ENCODE measurements at places on chromosomes 7 and 10.
A peak's percentile ranks its signal among the peaks of the same experiment; 100 is the strongest.

GRCh38 chr7:69412331-69413146 is 185.7 kb upstream of the AUTS2 start:
- DNase-seq: peak; percentile 51

GRCh38 chr7:74568658-74569057 is 88.9 kb upstream of the GTF2I start:
- peak; percentile 21 for DNase-seq

- no peak for DNase-seq
These were observed 10.9 kb upstream of the CDK1 start for GRCh38 chr10:60767424-60767823.

GRCh38 chr7:141359262-141359661 is 191.9 kb upstream of the AGK start:
- DNase-seq: no peak

DNA sequence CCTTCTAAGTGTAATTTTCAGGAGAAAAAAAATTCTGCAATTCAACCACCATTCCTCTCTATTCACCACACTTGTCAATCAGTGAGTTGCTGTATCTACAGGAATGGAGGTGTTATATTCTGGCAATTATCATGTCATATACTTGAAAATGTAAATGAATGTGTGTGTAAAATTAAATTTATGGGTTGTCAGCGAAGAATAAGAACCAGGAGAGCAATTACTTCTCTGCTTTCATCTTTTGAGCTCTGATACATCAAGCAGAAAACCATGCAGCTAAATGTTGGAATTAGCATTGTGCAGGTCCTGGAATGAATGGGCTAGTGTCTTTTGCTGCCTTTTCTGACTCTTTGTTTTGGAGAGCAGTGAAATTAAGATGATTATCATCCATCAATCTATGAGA is 207.6 kb downstream of the FOXP2 start:
- no peak for DNase-seq

GRCh38 chr10:33732161-33732680 is 397.8 kb upstream of the NRP1 start:
- no peak for DNase-seq

GRCh38 chr10:129448086-129448485 is 19.0 kb upstream of the MGMT start:
- no peak for DNase-seq

GRCh38 chr10:46104071-46104585 is 58.1 kb upstream of the MSMB start:
- no peak for DNase-seq

DNA sequence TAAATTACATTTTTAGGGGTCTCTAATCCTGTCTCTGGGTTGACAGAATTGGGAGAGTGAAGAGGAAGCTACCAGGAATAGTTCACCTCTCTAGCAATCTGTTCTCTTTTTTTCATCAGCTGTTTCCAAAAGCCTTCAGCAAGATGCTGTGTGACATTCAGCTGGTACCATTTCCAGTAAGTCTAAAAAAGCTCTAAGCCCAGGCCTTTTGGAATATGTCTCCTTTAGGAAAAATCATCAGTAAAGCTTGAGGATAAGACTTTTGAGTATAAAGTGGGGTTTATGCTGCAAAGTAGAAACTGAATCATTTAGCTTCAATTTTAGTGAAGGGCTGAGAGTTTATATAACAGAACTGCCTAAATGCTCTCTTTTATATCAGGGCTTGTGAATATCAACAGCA is 81.5 kb downstream of the CCNY start:
- no peak for DNase-seq

GRCh38 chr7:10930551-10930950 is 43.1 kb upstream of the PHF14 start:
- no peak for DNase-seq

DNA sequence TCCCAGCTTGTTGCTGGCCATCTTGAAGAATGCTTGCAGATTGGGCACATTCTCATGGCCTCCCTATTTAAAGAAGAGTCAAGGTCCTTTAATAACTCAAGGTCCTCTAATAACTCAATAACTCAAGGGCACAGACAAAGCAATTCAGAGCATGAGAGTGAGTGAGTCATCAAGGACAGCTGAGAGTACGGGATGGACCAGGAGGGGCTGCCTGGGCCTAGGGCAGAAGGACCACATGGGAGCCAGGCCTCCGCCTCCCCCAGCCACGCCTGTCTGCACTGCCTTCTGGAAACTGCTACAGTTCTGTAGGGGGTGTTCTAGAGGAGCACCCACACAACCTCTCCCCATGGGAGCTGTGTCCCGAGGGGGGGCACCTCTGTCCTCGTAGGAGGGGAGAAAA is 48.9 kb downstream of the ZNF503 start:
- DNase-seq: peak; percentile 15

DNA sequence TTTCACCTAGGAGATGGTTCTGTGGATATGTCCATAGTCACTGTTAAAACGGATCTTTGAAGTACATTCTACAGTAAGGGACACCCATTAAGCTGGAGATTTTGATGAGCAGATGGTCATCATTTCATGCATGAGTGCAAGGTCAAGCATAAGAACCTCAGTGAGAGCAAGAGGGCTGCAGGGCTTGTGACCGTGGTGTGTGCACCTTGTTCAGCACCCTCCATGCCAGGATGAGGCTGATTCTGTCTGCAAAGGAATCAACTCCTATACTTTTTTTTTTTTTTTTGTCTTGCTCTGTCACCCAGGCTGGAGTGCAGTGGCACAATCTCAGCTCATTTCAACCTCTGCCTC is 17.6 kb downstream of the PDSS1 start:
- DNase-seq: no peak

GRCh38 chr10:36669615-36670352 is 455.6 kb upstream of the ANKRD30A start:
- DNase-seq: no peak

GRCh38 chr10:72334196-72334824 is 20.4 kb downstream of the DNAJB12 start:
- DNase-seq: peak; percentile 52

- DNase-seq: no peak
These were observed 327.2 kb downstream of the LHFPL3 start for GRCh38 chr7:104655592-104655991.

DNA sequence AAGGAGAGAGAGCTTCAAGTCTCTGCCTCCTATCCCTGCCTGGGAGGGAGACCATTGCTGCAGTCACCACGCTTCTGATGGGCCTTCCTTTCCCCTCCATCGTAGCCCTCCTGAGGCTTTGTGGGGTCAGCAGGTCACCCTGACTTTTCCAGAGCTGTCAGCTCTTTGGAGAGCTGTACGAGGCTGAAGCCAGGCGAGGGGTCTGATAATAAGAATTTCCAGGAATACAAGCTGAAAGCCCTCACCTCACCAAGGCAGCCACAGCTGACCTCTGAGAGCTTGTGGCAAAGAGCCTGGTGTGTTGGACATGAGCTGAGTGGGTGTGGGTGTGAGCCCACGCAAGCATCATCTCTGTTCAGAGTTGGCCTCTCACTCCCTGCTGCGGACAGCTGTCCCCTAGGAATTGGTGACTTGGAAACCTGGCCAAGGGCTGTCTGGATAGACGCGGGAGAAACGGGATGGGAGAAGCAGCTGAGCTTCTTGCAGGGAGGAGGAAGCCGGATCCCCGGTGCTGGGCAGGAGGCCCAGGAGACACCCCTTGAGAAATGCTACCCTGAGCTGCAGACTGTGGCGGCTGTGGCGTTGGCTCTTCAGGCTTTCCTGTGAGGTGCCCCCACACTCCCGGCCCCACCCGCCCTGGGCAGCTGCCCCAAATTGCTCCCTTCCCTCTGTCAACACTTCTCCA is 122.1 kb upstream of the BTBD16 start:
- peak; percentile 63 for DNase-seq

- DNase-seq: peak; percentile 67
These were observed 168.2 kb downstream of the SND1 start for GRCh38 chr7:127819975-127820731.

DNA sequence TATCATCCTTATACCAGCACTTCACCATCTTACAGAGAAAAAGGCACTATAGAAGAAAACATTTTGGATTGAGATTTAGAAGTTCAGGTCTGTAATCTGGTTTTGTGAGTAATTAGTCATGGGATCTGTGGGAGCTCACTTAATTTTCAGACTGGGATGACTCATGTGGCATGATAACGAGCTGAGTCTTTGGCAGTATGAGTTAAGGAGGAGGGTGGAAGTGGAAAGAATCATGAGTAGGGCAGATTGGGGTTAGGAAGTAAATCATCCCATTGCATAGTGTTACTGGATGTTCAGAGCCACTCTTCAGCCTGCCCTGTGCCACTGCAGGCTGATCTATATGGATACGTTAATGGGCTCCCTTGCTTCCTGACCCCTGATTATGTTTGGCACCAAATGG is 64.9 kb downstream of the ZNF92 start:
- DNase-seq: peak; percentile 97

DNA sequence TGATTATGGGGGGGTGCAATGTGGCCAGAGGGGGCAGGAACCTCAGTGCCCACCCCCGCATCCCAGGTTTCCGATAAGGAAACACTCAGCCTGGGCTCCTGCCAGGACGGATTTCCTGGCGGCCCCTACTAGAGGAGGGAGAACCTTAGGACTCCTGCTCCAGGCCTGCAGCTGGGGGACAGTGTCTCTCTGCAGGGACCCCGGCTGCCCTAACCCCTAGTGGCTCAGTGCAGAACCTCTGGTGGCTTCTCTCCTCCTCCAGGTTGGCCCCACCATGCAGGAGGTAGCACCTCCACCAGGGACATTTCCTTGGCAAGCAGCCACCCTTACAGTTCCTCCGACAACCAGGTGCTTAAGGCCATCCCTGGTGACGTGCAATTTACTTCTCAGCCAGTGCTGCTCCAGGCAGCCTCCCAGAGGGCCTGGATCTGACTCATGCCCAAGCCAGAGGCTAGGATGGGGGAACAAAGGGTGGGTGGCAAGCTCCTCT is 31.9 kb downstream of the SH2B2 start:
- DNase-seq: peak; percentile 10

- no peak for DNase-seq
These were observed 37.5 kb downstream of the PWWP2B start for GRCh38 chr10:132434405-132435005.

- DNase-seq: no peak
These were observed 54.9 kb downstream of the ODAD2 start for GRCh38 chr10:27944005-27944404.

DNA sequence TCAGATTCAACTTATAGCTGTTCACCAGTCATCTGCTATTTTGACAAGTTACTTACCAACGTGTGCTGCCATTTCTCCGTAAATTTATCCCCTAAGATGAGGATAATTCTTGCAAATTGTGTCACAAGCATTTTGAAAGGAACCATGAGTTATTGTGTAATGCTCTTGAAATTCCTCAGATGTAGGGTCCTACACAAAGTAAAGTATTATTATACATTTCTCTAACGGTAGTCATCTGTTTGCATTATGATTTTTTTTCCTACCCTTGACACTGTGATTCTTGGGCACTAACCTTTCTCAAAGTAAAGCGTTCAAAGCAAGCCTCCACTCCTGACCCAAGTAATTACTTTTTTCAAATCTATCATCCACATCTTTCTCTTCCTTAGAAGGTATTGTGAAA is 8.1 kb downstream of the HERC4 start:
- no peak for DNase-seq

- no peak for DNase-seq
These were observed 62.0 kb downstream of the BBS9 start for GRCh38 chr7:33191340-33191739.

DNA sequence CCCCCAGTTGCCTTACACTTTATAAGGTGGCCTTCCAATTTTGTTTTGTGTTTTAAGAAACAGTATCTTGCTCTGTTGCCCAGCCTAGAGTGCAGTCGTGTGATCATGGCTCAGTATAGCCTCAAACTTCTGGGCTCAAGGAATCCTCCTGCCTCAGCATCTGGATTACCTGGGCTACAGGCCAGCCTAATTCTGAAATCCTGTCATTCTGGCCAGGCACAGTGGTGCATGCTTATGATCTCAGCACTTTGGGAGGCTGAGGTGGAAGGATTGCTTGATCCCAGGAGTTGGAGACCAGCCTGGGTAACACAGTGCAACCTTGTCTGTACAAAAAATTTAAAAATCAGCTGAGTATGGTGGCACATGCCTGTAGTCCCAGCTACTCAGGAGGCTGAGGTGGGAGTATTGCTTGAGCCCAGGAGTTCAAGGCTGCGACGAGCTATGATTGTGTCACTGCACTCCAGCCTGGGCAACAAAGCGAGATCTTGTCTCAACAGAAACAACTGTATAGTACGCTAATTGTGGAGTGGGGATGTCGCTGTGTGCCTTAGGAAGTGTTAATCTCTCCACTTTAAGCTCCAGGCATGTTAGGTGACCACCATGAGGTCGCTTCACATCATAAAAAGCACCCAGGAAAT is 24.7 kb upstream of the RBM33 start:
- DNase-seq: no peak

DNA sequence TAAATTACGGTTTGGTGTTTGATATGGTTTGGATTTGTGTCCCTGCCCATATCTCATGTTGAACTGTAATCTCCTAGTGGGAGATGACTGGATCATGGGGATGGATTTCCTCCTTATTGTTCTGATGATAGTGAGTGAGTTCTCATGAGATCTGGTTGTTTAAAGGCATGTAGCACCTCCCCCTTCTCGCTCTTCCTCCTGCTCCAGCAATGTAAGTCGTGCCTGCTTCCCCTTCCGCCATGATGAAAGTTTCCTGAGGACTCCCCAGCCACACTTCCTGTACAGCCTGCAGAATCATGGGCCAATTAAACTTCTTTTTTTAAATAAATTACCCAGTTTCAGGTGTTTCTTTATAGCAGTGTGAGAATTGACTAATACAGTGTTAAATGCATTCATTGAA is 116.6 kb downstream of the DOCK4 start:
- DNase-seq: no peak

GRCh38 chr7:148903504-148903903 is 19.4 kb upstream of the EZH2 start:
- no peak for DNase-seq

GRCh38 chr7:111560773-111561653 is 1.3 kb downstream of the IMMP2L start:
- peak; percentile 44 for DNase-seq

DNA sequence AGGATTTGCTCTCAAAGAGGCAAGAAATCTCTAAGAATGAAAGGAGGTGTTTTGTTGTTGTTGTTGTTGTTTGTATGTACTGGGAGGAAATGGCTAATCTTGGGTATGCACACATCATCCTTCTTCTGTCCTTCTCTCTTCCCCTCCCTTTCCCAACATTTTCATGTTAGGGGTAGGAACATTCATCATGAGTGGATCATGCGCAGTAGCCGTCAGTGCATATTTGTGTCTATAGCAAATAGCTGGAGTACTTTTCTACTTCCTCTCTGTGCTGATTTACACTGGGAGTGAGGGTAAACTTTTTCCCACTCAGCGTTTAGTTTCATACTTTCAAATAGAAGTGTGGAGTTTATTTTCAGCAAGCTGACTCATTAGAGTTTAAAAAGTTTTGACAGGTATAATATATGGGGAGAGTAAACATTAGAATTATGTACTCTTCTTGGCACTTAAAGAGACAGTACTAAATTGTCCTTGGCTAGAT is 80.5 kb upstream of the PRKG1 start:
- peak; percentile 75 for DNase-seq

DNA sequence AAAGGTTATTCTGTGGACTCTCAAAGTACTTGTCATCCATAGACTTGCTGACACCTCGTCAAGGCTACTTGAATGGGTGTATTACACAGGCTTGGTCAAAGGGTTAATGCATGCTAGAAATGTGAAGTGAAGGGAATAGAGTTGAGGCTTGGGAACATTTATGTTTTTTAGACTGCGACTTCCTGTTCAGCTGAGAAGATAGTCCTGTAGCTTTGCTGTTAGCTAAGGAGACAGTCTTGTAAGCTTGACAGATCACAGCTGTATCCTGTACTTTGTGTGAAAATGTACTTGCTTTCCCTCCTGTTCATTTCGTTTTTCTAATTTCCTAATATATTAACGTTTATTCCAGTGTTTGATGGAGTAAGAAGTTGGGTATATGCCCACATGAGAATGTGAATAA is 52.1 kb downstream of the ADD3 start:
- DNase-seq: no peak
